ENCODE measurements at places on chromosomes 2 and 18.

DNA sequence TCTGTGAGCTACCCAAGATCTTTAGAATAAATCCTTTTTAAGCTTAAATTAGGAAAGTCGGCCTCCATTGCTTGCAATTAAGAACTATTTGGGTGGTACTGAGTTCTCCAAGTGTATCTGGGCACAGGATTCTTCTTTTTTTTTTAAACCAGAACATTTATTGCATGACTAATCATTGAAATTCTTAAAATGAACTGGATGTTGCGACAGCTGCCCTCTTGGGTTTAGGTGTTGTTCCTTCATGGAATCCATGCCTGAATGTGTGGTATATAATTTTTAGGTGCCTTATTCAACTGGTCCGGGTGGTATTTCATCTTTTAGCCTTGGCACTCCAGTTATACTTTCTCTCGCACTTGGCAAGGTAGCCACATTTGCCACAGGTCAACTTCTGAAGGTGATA, 14.5 kb upstream of the KCNK3 start:
- no peak for DNase-seq

- no peak for DNase-seq
These were observed 254.2 kb downstream of the GALNT13 start for GRCh38 chr2:154125891-154126290.

DNA sequence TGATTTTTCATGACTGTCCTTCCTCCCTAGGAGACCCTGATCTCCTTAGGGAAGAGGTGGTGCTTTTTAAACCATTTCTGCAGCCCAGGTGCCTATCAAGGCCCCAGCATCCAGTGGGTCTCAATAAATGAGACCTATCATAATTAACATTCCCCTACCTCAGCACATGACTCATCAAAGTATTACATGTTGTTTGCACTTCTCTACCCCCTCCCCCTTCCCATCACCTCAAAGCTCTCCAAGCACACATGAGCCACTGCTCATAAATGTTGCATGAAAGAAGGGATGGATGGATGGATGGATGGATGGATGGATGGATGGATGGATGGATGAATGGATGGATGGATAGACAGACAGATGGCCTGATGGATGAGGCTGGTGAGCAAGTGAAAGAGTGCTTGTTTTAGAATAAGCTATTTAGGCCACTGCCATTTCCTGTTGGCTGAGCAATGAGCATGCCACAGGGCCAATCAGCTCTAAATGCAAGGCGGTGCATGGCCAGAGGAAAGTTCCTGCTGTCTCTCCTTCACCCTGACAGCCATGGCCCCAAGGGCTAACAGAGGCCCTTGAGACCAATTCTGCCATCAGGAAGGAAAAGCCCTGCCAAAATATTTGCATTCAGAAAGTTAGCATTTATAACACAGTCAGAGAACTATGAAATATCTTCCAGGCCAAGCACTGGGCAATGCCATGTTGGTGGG, 20.9 kb upstream of the STEAP3 start:
- DNase-seq = no peak

- DNase-seq = no peak
These were observed 156.0 kb upstream of the ZC3H15 start for GRCh38 chr2:186330050-186330449.

DNA sequence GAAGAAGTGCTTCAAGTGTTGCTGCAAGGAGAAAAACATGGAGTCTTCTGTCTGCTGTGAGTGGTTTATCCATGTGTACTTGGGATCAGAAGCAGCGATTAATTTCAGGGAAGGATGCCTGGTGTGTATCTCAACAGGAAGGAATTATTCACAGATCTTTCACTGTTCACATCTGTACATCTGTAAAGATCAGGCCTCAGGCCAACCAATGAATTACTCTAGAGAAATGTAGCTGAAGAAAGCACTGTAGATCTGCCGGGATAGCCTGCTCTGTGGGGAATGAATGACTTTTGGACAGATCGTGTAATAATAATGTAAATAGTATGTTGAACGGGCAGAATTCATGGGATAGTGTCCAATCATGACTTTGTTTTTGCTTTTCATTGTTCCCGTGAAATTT, 54.0 kb upstream of the SPP2 start:
- no peak for DNase-seq

- DNase-seq = no peak
These were observed 208.3 kb upstream of the FANCL start for GRCh38 chr2:58449286-58450010.

- DNase-seq = no peak
These were observed 24.4 kb downstream of the EIF4E2 start for GRCh38 chr2:232574674-232575403.

DNA sequence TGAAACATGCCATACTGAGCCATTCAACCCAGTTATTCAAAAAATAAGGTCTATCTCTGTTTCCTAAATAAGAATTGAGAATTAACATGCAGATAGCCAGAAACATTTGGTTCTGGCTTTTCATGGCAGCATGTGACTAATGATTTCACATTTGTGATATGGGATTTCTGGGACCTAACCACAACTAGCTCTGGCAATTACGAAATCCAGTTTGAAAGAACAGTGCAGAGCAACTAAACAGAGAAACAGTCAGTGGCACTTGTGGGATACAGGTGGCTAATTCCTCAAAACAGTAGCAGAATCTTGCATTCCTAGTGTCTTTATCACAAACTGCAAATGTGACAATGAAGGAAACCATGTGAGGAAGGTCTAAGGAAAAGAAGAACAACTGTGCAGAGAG, 637.8 kb upstream of the CHAC2 start:
- no peak for DNase-seq

DNA sequence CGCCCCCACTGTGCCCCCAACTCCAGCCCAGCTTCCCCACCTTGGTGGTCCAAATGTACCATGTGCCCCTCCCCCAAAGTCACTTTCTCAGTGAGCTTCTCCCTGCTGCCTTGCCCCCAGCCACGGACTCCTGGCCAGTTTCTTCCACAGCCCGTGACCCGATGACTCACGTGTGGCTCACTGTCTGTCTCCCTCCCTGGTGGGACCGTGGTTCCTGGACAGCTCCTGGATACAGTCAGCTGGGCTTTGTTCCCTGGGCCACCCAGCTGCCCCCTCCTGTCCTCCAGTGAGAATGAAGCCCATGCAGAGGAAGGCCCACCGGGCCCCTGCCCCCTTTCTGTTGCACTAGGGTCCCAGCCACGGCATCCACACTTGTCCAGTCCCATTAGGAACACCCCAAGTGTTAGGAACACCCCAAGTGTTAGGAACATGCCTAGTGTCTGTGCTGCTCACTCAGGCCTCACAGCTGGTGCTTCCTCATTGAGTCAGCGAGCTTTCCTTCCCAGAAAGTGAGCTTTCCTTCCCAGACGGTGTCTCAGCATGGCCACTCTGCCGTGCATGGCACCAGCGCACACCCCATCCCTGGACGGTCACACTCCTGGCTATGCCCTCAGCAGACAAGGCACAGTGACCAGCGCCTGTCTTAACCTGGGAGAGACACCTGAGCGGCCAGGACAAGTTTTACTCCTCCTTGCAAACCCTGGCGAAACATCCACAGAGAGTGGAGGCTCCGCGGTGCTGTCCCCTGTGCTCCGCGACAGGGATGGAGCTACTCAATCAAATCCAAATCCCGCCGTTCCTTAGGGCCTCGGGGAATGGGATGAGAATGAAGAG, 44.8 kb upstream of the CTDP1 start:
- DNase-seq = no peak

GRCh38 chr2:172996387-172996961, 79.2 kb upstream of the MAP3K20 start:
- DNase-seq = no peak

DNA sequence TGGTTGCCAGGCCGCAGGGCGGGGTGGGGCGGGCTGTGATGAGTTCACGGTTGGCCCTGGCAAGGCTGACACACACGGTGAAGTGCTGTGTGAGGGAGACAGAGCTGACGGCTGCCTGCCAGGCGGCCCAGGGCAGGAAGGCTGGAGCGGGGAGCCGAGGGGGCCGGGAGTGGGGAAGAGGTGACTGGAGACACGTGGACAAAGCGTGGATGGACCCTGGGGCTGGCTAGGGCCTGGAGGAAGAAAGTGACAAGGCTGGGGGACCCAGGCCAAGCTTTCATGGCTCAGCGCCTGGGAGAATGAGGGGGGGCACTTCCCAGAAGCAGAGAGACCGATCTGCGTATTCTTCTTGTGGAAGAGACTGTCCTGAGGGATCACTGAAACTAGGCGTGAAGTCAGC, 123.2 kb downstream of the DYSF start:
- DNase-seq = no peak

DNA sequence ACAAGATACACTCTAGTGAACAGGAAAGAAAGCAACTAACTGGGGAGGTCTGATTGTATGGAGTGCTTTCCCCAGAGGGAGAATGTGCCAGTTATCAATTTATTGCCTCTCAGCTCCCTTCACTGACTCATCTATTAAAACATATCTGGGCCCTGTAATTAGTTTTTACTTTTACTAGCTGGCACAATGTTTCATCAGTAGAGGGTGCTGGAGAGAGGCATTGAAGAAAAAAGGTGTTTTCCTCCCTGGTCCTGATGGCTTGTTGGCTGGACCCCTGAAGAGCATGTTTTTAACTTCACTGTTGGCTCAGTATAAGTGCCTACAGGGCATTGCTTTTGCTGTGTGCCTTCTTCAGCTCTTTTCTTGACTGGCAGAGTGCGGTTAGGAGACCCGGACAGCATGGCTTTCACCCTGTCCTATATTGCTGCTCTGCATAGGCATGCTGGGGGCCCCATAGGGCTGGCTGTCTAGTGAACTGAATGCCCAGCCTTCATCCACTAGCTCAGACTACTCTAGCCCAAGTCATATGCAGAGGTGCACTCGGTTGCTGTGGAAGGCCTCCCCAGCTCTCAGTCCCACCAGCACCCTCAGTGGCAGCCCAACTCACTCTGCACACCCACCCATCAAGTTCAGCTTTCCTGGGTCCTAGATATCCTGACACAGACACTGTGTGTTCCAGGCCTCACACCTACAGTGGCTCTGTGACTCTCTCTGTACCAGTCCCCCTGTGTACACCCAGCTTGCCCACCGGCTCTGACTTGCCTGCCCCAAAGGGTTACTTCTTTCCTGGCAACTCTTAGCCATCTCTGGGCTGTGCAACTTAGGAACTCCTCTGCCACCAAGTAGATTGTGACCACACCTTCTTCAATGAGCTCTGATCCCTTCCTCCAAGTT, 62.3 kb upstream of the ACYP2 start:
- no peak for DNase-seq
